CD4-positive, alpha-beta T cell treated with Interleukin-6 at 100 ng/mL for 8 hours (primary cell): ENCODE measurements at places on chromosomes 7 and 10.

GRCh38 chr7:129771928-129772479 is 160.5 kb downstream of the NRF1 start:
- DNase-seq, result no peak

DNA sequence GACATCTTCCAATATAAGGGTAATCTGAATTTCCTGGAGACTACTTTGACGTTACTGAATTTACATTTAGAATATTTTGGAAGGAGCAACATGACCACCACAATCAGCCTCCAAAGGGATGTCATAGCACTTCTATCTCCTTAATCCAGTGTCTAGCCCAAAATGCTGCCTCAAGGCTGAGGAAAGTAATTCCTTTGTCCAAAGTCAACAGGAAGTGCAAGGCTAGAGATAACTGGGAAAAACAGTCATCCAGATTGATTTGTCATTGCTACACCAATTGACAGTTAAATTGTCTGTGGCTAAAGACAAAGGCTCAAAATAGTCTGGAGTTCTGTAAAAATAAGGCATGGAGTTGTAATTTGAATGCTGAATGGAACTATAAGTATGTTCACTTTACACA is 3.9 kb upstream of the TFPI2 start:
- no peak for DNase-seq

- DNase-seq, result no peak
Observed at GRCh38 chr10:546971-547590, 142.4 kb downstream of the DIP2C start.

- no peak for DNase-seq
Observed at GRCh38 chr7:55536619-55537457, 35.5 kb downstream of the VOPP1 start.

- no peak for DNase-seq
Observed at GRCh38 chr10:67549390-67549789, 146.6 kb downstream of the CTNNA3 start.

DNA sequence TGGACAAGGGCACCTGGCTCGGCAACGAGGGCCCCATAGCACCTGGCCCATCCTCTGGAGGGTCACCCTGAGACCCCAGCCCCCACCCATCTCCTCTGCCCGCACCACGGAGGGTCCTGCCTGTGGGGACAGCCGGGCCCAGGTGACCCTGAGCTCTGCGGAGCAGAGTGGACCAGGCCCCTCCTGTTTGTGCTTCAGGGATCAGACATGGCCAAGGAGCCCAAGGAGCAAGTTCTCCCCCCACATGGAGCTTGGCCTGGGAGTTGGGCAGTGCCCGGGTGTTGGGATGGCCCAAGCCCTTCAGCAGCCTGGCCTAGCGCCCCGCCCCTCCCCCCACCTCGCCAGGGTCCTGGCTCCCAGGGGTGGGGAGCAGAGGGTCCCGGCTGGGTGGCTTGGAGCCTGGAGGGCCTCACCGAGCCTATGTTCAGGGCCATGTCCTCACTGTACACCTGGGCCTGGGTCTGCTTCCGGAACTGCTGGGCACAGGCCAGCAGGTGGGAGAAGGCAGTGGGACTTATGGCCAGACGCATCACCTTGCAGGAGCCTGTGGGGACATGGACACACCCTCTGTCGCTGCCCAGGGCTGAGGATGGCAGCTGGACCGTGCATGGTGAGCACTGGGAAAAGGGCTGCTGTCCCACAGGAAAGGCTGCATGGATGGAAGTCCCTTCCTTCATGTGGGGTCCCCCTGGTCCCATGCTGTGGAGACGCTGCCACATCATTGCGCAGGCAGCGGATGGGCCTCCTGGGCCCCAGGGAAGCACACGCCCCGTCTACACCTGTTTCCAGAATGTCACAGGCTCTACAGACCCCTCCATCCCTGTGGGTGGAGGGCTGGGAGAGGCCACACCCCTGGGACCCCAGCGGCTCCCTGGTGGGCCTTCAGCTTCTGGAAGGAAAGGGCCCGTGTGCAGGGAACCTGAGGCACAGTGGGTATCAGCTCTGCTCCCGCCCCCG is 49.2 kb upstream of the NKX6-2 start:
- no peak for DNase-seq

DNA sequence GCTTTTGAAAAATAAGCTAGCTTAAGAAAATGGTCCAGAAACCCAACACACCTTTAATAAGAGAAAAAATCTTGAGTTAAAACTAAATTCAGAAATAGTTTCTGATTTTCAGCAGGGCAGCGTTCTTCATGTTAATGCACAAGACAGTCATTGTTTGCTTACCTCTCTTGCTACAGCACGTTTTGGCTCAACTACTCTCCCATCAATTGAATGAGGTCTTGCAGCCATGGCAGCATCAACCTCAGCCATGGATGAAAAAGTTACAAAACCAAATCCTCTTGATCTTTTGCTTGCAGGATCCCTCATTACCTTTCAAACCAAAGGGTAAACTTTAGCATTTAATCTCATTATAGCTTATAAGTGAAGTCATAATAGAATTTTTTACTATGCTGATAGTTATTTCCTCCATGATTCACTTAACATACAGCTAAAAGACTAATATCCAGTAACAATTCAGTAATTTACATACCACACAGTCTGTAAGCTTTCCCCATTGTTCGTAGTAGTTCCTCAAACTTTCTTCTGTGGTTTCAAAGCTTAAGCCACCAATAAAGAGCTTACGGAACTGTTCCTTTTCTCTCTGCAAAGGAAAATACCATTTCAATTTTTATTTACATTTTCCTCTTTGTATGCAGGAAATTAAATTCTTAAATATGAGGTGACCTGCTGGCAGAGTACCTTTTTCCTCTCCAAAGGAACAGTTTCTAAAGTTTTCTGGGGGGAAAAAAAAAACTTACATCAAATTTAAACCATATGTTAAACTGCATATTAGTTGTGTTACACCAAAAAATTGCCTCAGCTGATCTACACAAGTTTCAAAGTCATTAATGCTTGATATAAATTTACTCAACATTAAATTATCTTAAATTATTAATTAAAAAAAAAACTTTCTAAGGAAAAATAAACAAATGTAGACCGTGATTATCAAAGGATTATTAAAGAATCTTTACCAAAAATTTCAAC is 3.1 kb downstream of the HNRNPA2B1 start:
- DNase-seq, result no peak

GRCh38 chr10:86349474-86349873 is 17.1 kb downstream of the GRID1 start:
- no peak for DNase-seq

DNA sequence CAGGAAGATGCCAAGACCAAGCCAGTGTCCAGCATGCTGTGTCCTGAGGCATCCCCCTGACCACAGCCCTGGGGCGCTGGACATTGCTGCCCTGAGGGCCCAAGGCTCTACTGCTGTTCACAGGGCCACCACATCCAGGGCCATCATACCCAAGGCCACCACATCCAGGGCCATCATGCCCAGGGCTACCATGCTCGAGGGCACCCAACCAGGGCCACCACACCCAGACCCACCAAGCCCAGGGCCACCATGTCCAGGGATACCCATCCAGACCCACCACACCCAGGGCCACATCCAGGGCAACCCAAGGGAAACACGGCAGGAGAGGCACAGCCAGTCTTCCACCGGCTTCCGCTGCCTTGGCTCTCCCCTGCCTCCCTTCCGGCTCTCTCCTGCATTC is 17.1 kb downstream of the STK32C start:
- no peak for DNase-seq

DNA sequence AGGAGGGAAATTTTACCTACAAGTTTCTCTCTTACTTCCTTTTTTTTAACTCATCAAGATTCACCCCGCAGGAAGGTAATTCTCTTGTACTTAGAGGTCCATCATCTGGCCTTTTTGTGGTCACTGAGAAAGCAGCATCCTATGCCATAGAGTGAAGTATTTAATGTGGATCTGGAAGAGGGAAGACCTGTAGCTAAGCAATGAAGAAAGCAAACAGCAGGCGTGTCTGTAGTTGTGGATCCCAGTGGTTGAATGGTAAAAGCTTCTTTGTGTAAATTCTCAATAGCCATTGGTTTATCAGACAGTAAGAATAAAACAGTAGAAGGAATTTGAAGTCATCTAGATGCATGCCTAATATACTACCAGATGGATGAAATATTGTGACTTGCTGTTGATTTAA is 196.4 kb downstream of the ANKRD7 start:
- DNase-seq, result no peak

GRCh38 chr10:122435212-122435827 is 19.1 kb upstream of the ARMS2 start:
- DNase-seq, result peak; percentile 49

- no peak for DNase-seq
Observed at GRCh38 chr10:51527522-51528219, 171.7 kb downstream of the CSTF2T start.

DNA sequence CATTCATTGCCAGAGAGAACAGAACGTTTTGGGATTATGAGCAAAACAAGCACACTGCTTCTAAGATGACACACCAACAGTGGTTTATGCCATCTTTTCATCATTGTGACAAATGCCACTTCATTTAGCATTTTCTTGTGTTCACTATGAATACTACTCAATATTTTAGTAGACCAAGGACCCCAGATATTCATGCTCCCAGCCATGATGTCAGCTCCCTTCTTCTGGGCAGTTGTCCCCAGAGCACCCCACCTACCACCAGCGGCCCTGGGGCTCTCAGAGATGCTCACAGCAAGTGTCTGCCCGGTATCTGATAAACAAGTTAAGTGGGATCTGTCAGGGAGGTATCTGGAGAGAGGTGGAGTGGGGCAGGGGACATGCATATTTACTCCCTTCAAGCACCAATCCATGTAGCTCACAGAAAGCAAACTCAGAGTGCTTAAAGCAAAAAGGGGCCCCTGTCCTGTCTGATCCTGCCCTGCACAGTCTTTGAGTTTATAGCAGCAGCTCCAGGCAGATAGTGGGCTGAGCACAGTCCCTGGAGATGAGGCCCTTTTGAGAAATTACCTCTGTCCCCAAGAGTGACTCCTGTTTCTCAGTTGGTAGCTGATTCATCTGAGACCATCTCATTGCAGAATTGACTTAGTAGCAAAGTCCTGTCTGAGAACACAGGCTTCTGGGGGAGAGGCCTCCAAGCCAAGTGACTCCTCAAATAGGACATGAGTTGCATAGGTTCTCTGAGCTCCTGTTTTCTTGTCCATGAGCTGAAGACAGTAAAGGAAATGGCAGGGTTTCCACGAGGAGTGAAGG is 281.8 kb upstream of the KLF6 start:
- DNase-seq, result no peak

- DNase-seq, result no peak
Observed at GRCh38 chr7:132145466-132145865, 430.8 kb downstream of the PLXNA4 start.

DNA sequence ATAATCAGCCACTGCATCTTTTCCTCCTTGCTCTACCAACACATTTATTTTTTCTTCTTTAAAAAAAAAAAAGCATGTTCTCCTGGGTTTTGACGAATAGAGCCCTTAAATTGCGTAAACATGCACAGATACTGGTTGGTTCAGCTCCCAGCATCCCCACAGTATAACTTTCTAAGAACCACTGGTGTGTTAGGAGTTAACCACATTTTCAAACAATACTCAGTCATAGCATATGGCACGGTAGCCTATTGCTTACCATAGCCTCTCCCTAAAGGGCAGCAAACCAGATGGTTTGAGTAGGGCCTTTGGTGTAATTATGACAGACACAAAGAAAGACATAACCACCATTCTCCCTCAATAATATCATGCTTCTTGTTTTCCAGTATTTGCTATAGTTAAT is 145.0 kb downstream of the LRRC4 start:
- no peak for DNase-seq

- DNase-seq, result no peak
Observed at GRCh38 chr7:128794020-128794419, 2.3 kb downstream of the CCDC136 start.

DNA sequence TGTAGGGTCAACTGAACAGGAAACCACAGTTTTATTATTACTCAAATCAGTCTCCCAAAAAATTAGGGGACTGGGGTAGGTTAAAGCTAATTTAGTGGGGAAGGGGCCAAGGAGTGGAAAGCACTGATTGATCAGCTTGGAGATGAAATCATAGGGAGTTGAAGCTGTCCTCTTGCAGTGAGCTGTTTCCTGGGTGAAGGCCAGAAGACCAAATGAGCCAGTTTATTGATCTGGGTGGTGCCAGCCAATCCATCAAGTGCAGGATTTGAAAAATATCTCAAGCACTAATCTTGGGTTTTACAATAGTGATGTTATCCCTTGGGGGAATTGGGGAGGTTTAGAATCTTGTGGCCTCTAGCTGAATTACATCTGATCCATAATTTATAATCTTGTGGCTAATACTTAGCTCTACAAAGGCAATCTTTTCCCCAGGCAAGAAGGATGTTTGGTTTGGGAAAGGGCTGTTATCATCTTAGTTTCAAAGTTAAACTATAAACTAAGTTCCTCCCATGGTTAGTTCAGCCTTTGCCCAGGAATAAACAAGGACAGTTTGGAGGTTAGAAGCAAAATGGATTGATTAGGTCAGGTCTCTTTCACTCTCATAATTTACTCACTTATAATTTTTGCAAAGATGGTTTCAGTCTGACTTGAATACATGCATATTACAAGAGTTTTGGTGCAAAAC is 773.5 kb downstream of the XPNPEP1 start:
- no peak for DNase-seq

- no peak for DNase-seq
Observed at GRCh38 chr10:29611781-29612381, 22.9 kb downstream of the SVIL start.

DNA sequence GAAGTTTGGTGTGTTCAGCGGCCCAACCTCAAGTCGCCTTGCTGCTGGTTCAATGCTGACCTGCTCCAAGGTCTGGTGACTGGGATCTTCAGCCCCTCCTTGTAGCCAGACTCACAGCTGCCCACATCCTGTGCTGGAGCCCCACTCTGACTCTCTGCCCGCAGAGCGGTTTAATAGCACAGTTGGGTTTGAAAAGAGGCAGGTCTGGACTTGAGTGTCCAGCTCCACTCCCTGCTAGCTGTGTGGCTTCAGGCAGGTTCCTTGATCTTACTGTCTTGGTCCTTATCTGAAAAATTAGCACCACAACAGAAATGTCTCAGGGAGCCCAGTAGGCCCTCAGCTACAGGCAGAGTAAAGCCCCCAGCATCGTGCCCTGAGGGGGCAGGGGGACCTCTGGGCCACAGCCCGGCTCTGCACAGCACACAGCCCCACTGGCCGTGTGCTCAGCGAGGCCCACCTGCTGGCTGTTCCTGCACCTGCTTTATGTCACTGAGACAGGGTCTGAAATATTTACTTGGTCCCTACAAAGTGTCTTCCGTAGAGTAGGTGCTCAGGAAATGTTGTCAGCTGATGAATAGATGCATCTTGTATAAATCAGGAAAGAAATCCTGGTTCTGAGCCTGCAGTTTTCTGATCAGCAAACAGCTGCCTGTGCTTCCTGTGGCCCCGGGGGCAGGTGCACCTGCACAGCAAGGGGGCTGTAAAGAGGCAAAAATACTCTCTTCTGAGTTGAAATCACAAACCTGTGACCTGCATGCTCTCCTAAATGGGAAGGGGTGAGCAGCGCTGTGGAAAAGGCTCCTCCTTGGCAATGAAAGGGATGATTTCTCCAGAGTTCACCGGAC is 155.5 kb downstream of the SVIL start:
- DNase-seq, result no peak

DNA sequence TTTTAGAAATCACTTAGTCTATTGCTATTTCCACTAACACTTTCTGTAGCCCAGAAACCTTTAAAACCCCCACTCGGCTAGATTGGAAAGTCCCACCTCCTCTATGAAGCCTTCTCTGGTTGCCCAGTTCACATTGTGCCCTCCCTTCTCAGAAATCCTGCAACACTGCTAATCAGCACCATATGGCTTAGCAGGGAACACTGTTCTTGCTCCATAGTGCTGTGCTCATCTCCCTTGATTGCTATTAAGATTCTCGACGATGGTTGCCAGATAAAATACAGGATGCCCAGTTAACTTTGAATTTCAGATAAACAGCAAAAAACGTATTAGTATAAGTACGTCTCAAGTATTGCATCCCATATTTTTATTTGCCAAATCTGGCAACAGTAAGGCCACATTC is 40.1 kb upstream of the XPNPEP1 start:
- no peak for DNase-seq
